ENCODE measurements at places on chromosomes 13 and 19.

DNA sequence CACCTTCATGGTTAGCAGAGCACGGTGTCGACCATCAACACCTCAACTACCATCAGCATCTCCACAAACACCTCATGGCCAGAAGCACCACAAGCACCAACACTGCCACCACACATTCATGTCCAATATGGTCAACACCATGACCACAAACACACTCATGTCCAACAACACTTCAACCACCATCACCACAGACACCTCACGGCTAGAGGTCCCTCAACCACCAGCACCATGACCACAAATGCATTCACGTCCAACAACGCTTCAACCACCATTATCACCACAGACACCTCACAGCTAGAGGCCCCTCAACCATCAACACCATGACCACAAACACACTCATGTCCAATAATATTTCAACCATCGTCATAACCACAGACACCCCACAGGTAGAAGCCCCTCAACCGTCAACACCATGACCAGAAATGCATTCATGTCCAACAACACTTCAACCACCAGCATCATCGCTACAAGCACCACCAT is 10.2 kb downstream of the TRAPPC5 start:
- no peak for DNase-seq

DNA sequence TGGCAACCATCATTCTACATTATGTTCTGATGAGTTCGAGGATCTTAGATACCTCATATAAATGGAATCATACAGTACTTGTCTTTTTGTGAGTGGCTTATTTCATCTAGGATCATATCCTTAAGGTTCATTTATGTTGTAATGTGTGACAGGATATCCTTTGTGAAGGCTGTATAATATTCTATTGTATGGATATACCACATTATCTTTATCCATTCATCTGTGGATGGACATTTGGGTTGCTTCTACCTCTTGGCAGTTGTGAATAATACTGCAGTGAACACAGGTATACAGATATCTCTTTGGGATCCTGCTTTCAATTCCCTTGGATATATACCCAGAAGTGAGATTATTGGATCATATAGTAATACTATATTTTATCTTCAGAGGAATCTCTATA is 33.2 kb upstream of the RFC3 start:
- no peak for DNase-seq

DNA sequence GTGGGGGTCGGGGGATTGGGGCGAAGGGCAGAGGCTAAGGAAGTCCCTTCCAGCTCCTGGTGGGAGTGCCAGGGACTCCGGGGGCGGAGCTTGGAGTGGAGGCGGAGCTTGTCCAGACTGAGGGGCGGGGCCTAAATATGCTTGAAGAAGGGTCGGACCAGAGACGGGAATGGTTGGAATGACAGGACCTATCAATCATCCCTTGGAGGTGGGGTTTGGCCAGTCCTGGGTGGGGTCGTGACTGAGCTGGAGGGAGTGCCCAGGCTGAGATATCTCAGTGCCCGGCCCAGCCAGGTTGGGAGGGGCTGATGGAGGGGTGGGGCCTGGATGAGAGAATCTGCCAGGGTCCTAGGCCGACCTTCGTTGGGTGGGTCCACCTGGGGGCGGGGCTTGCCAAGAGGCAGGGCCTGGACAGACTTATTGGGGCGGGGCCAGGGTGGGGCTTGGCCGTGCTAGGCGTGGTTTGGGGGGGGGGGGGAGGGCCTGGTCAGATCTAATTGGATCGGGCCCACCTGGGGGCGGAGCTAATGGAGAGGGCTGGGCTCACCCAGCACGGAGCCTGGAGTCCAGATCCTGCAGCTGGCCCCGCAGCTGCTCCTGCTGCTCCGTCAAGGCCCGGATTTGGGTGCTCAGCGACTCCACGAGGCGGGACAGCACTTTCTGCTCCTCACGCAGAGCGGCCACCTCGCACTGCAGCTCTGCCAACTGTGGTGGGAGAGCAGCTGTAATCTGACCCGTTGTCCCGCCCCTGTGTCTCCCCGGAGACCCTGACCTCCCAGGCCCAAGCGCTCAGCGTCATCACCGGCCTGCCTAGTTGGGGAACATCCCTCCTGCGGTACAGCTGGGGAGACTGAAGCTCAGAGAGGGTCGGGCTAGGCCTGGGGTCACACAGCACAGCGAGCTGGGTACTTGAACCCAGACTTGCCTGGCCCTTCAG is 2.6 kb upstream of the WIZ start:
- DNase-seq: no peak

GRCh38 chr13:50539791-50540530 is 303.5 kb downstream of the DLEU7 start:
- DNase-seq: no peak

GRCh38 chr13:48068036-48068435 is 26.9 kb downstream of the MED4 start:
- no peak for DNase-seq

- DNase-seq: no peak
These were observed 74.3 kb upstream of the UBL3 start for GRCh38 chr13:29924482-29925350.

DNA sequence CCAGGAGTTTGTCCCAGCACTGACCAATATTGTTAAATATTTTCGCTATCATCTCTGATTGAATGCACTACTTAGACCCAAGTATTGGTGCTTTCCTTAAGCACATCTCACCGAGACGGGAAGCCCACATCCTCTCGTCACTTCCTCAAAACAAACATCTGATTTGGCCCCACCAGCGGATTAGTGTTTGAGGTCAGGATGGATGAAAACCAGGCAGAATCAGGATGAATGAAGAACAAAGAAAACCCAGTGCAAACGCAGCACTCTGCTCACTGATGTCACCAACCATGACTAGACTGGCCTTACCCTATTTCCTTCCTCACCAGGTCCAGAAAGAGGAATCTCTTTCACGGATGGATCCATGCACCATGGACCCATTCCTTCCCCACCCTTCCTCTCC is 6.0 kb downstream of the PLAUR start:
- DNase-seq: no peak

- DNase-seq: no peak
These were observed 17.1 kb downstream of the HNRNPM start for GRCh38 chr19:8461891-8462290.

- DNase-seq: no peak
These were observed 4.5 kb upstream of the TSPAN16 start for GRCh38 chr19:11291415-11291814.
